ENCODE measurements at places on chromosomes 7 and 10. TPM values are rescaled to one million over a fixed set of nuclear protein-coding genes. Genes with fewer than 3 reads are reported as not detected.

DNA sequence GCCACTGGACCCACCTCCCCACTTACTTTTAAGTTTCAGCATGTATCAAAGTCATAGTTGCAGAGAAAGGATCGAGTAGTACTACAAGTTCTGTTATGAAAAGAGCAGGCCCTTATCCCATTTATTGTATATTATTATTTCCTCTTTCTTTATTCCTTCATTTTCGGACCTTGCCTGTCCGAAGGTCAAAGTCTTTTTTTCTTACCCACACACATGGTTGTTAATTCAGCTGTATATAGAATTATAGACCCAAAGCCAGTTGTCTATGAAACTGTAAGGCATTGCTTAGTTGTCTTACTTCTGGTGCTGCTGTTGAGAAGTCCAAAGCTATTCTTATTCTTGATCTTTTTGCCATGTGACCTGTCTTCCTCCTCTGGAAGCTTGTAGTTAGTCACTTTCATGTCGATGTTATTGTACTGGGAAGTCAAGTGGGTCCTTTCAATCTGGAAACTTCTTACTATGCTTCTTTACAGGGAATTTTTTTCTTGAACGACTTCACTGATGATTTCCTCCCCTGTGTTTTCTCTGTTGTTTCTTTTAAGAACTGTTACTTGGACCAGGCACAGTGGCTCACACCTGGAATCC lies 8.3 kb downstream of the NUDT5 start:
- DNase-seq = no peak

DNA sequence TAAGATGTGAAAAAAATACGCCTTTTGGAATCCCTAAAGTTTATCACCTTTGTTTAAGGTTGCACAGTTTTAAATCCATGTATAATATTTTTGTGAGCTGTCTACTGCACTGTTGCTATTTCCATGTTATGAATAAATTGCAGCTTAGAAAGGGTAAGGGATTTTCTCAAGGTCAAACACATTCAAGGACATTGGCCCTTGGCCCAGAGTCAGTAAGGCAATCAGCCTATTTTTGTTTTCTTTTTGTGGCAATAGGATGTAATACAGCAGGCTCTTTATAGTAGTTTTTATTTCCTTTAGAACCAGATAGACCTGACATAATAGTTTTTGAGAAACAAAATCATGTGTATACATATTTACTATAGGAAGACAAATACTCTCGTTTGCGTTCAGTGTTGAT lies 219.8 kb downstream of the ACTR3B start:
- no peak for DNase-seq

DNA sequence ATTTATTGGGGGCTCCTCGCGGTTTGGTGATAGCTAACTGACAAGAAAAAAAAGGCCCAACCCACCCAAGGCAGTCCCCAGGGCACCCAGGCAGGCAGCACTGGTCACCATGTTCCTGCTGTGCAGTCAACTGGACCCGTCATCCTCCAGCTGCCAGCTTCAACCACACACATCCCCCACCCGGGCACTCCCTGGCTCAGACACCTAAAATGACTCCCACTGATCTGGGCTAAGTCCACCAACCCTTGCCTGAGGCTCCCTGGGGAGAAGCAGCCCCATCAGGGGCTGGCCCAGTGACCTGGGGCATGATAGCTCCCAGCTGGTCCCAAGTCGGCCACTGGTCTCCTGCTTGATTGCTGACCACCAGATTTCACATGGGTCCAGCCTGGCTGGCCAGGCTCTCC lies 161.8 kb downstream of the NRF1 start:
- no peak for DNase-seq

DNA sequence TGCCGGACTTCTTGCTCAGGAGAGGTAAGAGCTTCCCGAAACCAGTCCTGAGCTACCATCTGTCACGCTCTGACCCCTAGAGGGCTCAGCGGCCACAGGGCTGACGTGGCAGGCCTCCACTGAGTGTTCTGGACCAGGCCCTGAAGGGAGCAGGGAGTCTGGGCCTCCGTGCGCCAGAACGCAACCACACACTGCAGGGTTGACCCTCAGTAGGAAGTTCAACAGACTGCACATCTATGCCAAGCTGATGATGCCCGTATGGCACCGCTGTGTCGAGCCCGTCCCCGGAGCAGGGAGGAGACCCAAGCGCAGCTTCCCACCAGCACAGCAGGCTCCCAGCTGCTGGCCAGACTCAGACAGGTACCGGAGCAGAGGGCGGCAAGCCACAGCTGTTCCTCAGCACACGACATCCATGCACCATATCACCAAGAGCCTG lies 39.2 kb downstream of the CAMK2B start:
- DNase-seq = peak; percentile 7

IKZF1 gene
- total RNA-seq = 11.2 TPM

DNA sequence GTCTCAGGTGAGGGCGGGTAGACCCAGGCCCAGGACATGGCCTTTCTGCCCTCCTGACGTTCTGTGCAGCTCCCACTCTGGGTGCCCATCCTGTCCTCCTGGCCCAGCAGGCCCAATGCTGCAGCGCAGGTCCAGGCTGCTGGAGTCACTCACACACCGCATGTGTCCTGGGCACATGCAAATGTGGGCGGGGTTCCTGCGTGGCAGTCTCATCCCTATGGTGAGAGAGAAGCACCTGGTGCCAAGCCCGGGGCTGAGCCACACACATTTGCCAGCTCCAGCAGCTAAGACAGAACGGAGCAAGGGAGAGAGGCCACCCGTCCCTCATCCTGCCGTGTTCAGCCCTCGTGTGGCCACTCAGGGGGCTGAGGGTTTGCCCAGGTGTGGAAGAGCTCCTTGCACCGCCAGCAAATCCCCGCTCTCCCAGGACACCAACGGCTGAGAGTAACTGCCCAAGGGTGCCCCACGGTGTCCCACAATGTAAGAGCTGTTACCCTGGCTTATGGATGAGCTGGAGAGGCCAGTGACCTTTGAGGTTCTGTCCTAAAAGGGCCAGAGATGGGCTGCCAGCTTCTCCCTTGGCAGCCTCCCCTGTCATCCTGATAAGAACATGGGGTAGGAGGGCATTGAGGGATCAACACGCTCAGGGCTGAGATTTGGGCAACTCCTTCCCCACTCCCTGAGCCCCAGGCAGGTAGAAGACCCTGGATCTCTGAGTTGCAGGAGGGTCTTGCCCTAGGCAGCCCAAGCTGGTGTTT lies 4.4 kb downstream of the FUOM start:
- DNase-seq = no peak

DNA sequence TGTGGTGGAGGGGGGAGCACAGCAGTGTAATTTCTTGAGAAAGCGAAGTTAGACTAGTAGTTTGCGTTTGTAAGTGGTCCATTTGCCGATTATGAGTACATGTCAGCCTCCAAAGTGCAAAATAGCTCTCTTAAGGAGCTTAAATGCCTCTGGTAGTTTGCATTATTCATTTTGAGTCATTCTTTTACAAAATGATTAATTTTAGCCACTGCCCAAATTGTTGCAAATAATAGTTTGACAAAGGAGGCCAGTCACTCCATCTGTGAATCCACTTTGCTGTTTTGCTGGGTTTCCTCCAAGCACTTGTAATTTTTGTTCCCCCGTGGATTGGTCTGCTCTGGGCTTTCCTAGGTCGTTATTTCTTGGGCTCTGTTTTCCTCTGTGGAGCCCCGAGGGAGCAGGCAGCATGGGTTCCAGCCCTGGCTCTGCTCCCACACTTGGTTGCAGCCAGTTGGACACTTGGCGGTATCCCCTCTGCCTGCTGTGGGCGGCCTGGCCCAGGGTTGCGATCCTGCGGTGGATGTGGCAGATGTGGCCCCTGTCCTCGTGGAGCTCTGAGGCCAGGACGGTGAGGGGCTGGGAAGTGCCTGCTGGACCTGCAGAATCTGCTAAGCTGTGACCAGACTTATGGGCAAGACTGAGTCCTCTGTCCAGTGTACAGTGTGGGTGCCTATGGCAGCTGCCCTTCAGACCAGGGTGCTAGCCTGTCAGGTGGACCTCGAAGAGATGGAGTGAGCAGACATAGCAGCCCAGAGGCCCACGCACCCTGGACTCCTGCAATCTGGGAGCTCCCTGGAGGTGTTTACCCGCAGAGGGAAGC lies 129.1 kb upstream of the BTBD16 start:
- DNase-seq = no peak

- DNase-seq = no peak
Measured at GRCh38 chr7:152571068-152571467, 104.9 kb downstream of the XRCC2 start.

DNA sequence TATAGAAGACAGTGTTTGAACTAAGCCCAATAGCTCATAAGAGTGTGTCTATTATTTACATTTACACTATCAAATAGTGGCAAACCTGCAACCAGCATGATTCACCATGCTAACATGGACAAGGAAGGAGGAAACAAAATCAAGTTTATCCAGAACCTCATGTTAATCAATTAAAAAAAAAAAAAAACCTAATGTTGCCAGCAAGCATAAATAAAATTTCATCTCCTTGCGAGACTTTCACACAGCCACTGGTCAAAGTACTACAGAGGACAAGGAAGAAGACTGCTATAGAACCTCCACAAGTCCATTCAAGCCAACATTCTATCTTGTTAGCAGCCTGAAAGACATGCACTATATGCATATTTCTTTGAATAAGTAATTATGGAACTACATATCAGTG lies 9.7 kb downstream of the TM9SF3 start:
- DNase-seq = no peak

LRRC18 gene
- total RNA-seq = not detected

- no peak for DNase-seq
Measured at GRCh38 chr10:21702633-21703111, 168.6 kb downstream of the MLLT10 start.

Data from left colon (tissue), 2 donors.